ENCODE measurements at places on chromosomes 16 and 17. TPM values are rescaled to one million over a fixed set of nuclear protein-coding genes. Genes with fewer than 3 reads are reported as not detected.

IRF8 gene
- total RNA-seq: 19.8 TPM

TSPAN10 gene
- total RNA-seq: 0.52 TPM

KDM8 gene
- total RNA-seq: 2.1 TPM

ACSM2B gene
- 0.52 TPM for total RNA-seq

SETD6 gene
- total RNA-seq: 2.6 TPM

CCL16 gene
- not detected for total RNA-seq

TMEM220 gene
- 5.2 TPM for total RNA-seq

ZNF594 gene
- 8.9 TPM for total RNA-seq

IRX3 gene
- 7.8 TPM for total RNA-seq

SLFN12L gene
- 0.52 TPM for total RNA-seq

KRT31 gene
- 3.1 TPM for total RNA-seq

VWA3A gene
- under 0.01 TPM for total RNA-seq

BCO1 gene
- total RNA-seq: not detected

KIF2B gene
- total RNA-seq: not detected

ALOX12 gene
- total RNA-seq: not detected

G6PC1 gene
- total RNA-seq: not detected

KRT25 gene
- not detected for total RNA-seq

Measured in skeletal muscle tissue (tissue), 5 donors.